ENCODE measurements at places on chromosomes 5 and 9. TPM values are rescaled to one million over a fixed set of nuclear protein-coding genes. Genes with fewer than 3 reads are reported as not detected.

The MEIKIN gene
- 3.4 TPM for total RNA-seq

The HMGCS1 gene
- 57.9 TPM for total RNA-seq

The EGFLAM gene
- total RNA-seq: 14.4 TPM

The FOXD4L4 gene
- total RNA-seq: 0.19 TPM

The FOXD4L5 gene
- total RNA-seq: 0.19 TPM

The CDK9 gene
- total RNA-seq: 131 TPM

The HAPLN1 gene
- total RNA-seq: 3.5 TPM

The FAM200C gene
- 8.2 TPM for total RNA-seq

GRCh38 chr5:62183727-62184126 is 122.3 kb upstream of the KIF2A start:
- no peak overlapping the region for H3K4me3 ChIP-seq
- no peaks in the 10 kb centered on the region for H3K27me3 ChIP-seq
- H3K27ac ChIP-seq: no peak overlapping the region
- DNase-seq: no peak
- H3K36me3 ChIP-seq: no peaks in the 10 kb centered on the region

DNA sequence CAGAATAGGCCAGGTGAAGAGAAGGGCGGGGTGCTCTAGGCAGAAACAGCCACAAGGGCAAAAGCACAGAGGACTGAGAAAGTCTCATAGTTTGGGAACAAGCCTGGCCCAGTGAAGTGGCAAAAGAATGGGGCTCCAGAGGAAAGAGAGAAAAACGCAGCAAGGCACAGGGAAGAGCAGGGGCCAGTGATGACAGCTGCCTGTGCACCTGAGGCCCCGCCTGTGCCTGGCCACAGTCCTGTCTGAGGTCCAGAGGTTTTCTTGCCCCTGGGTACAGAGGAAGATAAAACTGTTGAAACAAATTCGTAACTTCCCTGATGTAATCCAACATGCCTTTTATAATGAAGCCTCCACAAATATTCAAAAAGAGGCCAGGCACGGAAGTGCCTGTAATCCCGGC is 22.0 kb downstream of the FRRS1L start:
- no peaks in the 10 kb centered on the region for H3K36me3 ChIP-seq
- H3K27ac ChIP-seq: no peak overlapping the region
- DNase-seq: no peak
- no peak overlapping the region for H3K4me3 ChIP-seq
- no peaks in the 10 kb centered on the region for H3K4me1 ChIP-seq

DNA sequence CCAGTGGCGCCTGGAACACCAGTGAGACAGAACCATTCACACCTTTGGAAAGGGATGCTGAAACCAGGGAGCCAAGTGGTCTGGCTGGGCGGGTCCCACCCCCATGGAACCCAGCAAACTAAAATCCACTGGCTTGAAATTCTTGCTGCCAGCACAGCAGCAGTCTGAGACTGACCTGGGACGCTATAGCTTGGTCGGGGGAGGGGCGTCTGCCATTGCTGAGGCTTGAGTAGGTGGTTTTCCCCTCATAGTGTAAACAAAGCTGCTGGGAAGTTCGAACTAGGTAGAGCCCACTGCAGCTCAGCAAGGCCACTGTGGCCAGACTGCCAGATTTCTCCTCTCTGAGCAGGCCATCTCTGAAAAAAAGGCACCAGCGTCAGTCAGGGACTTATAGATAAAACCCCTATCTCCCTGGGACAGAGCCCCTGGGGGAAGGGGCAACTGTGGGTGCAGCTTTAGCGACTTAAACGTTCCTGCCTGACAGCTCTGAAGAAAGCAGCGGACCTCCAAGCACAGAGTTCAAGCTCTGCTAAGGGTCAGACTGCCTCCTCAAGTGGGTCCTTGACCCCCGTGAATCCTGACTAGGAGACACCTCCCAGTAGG is 42.0 kb upstream of the FKTN start:
- DNase-seq: no peak
- H3K27ac ChIP-seq: no peak overlapping the region
- no peaks in the 10 kb centered on the region for H3K27me3 ChIP-seq
- H3K4me1 ChIP-seq: no peaks in the 10 kb centered on the region
- peaks cover 2% of the 10 kb centered on the region for H3K36me3 ChIP-seq
- H3K4me3 ChIP-seq: no peak overlapping the region

GRCh38 chr9:114386886-114387679 is 699 bp downstream of the AKNA start:
- H3K4me1 ChIP-seq: no peaks in the 10 kb centered on the region
- H3K4me3 ChIP-seq: peak overlapping the region; percentile 11
- peak; percentile 78 for DNase-seq
- H3K36me3 ChIP-seq: no peaks in the 10 kb centered on the region

- H3K4me1 ChIP-seq: peaks cover 5% of the 10 kb centered on the region
- no peaks in the 10 kb centered on the region for H3K27me3 ChIP-seq
- H3K36me3 ChIP-seq: no peaks in the 10 kb centered on the region
- H3K4me3 ChIP-seq: no peak overlapping the region
Measured at GRCh38 chr9:37938121-37938891, 34.4 kb upstream of the SLC25A51 start.

DNA sequence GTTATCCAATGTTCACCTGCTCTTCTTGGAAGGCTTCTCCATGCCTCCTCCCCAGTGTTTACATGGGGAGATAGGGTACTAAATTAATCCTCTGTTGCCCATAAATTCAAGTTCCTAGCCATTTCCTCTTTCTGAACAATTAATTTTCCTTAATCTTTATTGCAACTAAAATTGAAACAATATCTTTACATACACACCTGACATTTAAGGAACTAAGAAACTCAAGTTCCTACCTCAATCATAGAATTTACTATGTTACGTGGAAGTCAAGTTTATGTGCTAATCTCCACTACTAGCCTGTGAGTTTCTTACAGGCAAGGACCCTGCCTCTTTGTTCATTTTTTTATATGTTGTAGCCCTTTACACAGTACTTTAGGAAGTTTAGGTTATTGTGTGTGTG is 10.1 kb upstream of the ADRB2 start:
- H3K27me3 ChIP-seq: no peaks in the 10 kb centered on the region
- DNase-seq: no peak
- H3K36me3 ChIP-seq: no peaks in the 10 kb centered on the region
- H3K4me3 ChIP-seq: no peak overlapping the region

DNA sequence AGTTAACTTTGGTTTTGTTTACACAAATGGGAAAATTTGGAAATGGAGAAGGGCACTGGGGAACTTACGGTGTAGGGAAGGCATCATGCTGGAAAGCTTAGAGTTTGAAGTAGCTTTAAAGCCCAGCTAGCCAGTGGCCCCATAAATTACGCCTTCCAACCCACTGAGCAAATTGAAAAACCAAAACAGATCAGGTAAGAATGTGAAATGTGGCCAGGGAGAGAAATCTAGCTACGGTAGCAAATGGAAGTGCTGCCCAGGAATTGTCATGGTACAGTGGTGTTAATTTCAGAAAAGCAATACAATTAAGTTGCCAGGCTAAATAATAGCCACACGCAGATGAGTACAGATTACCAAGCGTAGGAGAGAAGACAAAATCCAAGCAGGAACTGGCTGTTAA is 654.8 kb downstream of the PRELID2 start:
- no peak overlapping the region for H3K4me3 ChIP-seq
- no peaks in the 10 kb centered on the region for H3K4me1 ChIP-seq
- DNase-seq: no peak
- H3K36me3 ChIP-seq: no peaks in the 10 kb centered on the region

GRCh38 chr5:149227168-149227826 is 44.4 kb upstream of the AFAP1L1 start:
- no peaks in the 10 kb centered on the region for H3K27me3 ChIP-seq
- H3K4me3 ChIP-seq: no peak overlapping the region
- H3K27ac ChIP-seq: no peak overlapping the region
- H3K4me1 ChIP-seq: no peaks in the 10 kb centered on the region
- DNase-seq: no peak

DNA sequence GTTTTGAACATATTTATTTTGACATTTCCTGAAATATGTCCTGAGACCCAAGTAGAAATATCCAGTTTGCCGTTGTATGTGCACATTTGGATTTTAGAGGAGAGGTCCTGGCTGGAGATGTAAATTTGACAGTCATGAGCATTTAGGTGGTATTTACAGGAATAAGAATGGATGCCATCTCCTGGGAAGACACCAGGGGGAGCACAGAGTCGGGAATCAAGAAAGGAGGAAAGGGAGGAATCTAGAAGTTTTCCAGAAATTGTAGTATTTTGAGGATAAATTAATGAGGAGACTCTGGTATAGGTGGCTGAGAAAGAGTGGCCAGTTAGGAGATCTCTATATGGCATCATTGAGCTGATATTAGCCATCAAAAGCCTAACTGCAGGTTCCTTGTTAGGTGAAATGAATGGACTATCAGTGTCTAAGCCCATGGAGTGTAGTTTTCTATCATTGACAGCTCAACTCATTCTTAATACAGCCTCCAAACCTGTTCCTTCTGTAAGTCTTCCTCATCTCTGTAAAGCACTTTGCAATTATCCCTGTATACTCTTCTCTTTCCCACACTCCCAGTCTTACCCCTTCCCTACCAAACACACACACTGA is 7.2 kb downstream of the GAPT start:
- H3K4me3 ChIP-seq: no peak overlapping the region
- H3K4me1 ChIP-seq: no peaks in the 10 kb centered on the region
- DNase-seq: no peak
- H3K27me3 ChIP-seq: no peaks in the 10 kb centered on the region

DNA sequence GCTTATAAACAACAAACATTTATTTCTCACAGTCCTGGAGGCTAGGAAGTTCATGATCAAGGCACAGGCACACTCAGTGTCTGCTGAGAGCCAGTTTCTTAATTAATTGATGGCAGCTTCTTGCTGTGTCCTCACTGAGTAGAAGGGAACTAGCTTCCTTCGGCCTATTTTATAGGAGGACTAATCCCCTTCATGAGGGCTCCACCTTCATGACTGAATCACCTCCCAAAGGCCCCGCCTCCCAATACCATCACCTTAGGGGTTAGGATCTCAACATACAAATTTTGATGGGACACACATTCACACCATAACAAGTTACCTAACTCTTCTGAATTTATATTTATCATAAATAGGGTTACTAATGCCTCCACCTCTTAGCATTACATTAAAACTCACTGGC is 129.8 kb downstream of the GNAQ start:
- no peak overlapping the region for H3K27ac ChIP-seq
- H3K4me1 ChIP-seq: no peaks in the 10 kb centered on the region
- H3K27me3 ChIP-seq: no peaks in the 10 kb centered on the region
- H3K36me3 ChIP-seq: no peaks in the 10 kb centered on the region

DNA sequence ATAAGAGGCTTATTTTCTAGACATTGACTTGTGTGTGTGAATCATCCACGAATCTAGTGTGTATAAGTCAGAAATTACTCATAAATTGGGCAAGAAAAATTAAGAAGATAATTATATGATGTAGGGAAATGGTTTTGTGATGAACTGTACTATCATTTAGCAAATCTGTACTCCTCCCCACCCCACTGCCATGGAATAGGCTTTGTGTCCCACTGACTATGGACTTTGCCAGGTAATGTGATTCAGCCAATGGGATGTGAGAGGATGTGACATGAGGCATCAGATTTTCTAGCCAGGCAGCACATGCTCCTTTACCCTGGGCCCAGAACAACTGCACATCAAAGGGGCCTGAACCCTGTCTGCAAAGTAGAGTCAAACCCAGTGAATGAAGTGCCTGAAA is 406.6 kb downstream of the CTNND2 start:
- H3K4me3 ChIP-seq: no peak overlapping the region
- H3K4me1 ChIP-seq: no peaks in the 10 kb centered on the region
- H3K36me3 ChIP-seq: no peaks in the 10 kb centered on the region

GRCh38 chr5:89260254-89260653 is 377.3 kb upstream of the MEF2C start:
- H3K4me1 ChIP-seq: no peaks in the 10 kb centered on the region
- no peaks in the 10 kb centered on the region for H3K27me3 ChIP-seq
- no peak overlapping the region for H3K27ac ChIP-seq
- no peak overlapping the region for H3K4me3 ChIP-seq
- DNase-seq: no peak

DNA sequence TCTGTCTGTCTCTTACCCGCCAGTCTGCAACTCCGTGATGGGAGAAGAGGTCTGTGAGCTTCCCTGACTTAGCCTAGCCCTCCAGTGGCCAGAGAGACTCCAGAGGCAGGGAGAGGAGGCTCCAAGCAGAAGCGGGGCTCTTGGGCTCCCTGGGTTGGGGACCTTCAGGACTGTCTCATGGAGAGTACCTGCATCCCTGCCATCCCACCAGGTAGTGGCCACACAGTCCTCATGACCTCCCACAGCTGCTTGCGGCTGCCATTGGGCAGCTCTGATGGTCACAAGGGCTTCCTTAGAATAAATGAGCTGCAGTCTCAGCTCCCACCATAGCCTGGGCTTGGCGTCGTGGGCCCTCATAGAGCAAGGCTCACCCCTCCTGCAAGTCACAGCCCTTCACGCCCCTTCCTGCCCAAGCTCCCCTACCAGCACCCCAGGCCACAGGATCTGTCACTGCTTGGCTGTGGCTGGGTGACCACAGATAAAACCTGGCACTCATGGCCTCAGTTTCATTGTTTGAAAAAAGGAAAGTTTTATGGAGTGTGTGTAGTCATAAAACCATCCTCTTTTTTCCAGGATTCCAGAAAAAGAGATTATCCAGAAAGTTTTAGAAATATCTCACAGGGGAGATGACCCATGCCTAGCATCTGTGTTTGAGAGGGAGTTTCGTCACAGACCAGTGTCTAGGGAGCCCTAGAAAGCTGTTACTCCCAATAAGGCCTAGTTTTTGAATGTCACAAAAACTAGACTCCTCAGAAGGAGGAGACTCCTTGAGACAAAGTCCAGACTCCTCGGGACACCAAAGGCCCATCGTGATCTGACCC is 48.4 kb downstream of the PPARGC1B start:
- H3K27ac ChIP-seq: no peak overlapping the region
- DNase-seq: peak; percentile 55
- no peaks in the 10 kb centered on the region for H3K4me1 ChIP-seq
- H3K27me3 ChIP-seq: no peaks in the 10 kb centered on the region
- no peaks in the 10 kb centered on the region for H3K36me3 ChIP-seq

DNA sequence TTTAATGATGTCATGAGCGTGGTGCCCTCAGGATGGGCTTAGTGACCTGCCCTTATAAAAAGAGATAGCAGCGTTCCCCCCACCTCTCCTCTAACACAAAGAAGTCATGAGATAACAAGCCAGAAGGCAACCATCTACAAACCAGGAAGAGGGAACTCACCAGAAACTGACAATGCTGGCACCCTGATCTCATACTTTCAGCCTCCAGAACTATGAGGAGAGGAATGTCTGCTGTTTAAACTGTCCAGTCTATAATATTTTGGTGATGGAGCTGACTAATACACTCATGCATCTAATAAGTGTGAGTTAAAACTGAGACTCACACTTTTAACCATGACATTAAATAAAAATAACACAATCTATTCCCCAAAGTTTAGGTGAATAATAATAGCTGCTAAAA is 156.1 kb upstream of the SPEF2 start:
- no peak for DNase-seq
- H3K27ac ChIP-seq: no peak overlapping the region
- no peak overlapping the region for H3K4me3 ChIP-seq
- no peaks in the 10 kb centered on the region for H3K27me3 ChIP-seq
- H3K4me1 ChIP-seq: no peaks in the 10 kb centered on the region
